ENCODE measurements at places on chromosomes 1 and 21. TPM values are rescaled to one million over a fixed set of nuclear protein-coding genes. Genes with fewer than 3 reads are reported as not detected.

GRCh38 chr1:44170281-44170823, 28.9 kb upstream of the KLF18 start:
- no peak overlapping the region for H3K4me3 ChIP-seq
- H3K4me1 ChIP-seq = no peaks in the 10 kb centered on the region

DNA sequence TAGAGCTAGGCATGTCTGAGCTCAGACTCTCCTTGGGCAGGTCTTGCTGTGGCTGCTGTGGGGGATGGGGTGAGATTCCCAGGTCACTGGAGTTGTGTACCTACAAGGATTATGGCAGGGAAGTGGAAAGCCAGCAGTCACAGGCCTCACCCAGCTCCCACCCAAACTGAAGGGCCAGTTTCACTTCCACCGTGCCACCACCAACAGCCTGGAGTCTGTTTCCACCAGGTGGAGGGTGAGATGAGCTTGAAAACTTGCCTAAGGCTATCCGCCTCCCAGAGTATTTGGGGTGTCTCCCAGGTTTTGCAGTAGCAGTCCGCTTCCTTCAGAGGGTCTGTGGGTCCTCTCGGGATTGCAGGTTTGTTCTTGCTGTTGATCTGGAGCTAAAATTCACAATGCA, 327.7 kb downstream of the PTPRC start:
- H3K4me1 ChIP-seq = peaks cover 14% of the 10 kb centered on the region
- no peak overlapping the region for H3K27ac ChIP-seq
- H3K36me3 ChIP-seq = peaks cover 6% of the 10 kb centered on the region
- DNase-seq = no peak

DNA sequence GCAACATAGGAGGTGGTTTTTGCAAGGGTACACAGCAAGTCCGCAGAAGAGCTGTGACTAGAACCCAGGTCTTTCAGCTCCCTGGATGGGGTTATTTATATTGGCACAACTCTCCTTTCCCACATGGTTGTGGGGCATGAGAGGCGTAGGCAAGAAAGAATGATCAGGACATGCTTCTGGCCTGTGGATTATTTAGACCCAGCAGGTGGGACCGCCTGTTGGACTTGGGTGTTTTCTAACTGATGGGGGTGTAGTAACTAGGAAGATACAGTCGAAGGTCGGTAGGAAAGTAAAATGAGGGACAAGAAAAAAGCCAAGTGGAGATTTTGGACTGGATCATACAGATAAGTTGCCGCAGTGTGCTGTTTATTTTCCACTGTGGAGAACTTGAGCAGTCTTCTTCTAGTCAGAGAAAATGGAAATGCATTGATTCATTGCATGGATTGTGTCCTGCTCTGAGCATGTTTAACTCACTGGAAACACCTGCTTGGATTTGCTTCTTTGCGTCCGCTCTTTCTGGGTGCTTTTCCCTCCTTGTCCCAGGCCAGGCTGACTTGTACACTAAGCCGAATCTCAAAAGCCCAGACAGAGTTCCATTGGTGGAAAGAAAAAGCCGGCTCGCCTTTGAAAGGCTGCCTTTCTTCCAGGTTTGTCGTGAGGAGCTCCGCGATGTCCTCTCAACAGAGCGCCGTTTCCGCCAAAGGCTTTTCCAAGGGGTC, 592 bp downstream of the CRCT1 start:
- no peaks in the 10 kb centered on the region for H3K27me3 ChIP-seq
- no peaks in the 10 kb centered on the region for H3K36me3 ChIP-seq
- no peak overlapping the region for H3K4me3 ChIP-seq
- no peak overlapping the region for H3K27ac ChIP-seq
- DNase-seq = no peak

Gene ADAMTSL4
- 13.3 TPM for total RNA-seq

Gene FLAD1
- total RNA-seq = 91.1 TPM

Gene GJC2
- total RNA-seq = 18.5 TPM

Gene TOE1
- 11.1 TPM for total RNA-seq

Measured in MCF 10A (cell line).